Femur (tissue), 1 donor: ENCODE measurements at places on chromosomes 5 and 9.

DNA sequence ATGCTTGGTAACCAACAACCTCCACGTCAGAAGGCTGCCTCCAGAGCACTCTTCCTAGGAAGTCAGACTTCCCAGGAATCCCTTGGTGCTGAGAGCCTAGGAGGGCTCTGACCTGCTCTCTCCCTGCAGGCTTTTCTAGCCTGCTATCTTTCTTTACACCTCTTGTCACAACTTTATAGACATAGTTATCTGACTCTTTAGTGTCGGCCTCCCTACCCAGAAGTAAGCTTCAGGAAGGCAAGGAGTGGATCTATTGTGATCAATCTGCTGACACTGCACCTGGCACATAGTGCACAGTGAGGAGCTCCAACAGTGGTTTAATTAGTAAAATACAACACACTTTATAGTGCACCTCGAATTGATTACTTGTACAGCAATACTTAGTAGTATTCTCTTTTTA is 2.3 kb downstream of the AFAP1L1 start:
- no peak for DNase-seq

DNA sequence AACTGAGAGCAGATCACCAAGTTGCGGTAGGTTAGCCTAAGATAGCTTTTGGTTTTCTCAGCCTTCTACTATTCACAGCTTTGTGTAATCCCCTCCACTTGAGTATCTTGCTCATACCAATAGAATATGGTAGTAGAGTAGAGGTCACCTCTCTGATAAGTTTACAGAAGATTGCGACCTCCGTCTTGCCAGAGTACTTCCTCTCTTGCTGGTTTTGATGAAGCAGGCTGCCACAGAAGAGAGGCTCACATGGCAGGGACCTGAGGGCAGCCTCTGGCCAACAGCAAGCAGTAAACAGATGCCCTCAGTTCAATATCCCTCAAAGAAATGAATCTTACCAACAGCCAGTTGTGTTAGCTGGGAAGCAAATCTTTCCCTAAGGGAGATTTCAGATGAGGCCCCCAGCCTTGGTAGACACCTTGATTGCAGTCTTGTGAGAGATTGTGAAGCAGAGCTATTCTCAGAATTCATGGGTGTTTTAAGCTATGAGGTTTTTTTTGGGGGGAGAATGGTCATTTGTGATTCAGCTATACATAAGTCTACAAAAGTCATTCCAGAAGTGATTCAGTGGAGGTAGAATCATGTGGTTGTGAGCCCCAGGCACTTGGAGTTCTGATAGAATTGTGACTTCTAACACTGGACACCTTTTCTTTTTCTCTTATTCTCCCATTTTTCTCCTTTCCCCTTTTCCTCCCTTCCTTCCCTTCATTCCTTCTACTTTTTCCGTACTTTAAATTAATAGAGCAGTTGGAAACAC is 22.7 kb upstream of the CDKN2B start:
- no peak for DNase-seq

DNA sequence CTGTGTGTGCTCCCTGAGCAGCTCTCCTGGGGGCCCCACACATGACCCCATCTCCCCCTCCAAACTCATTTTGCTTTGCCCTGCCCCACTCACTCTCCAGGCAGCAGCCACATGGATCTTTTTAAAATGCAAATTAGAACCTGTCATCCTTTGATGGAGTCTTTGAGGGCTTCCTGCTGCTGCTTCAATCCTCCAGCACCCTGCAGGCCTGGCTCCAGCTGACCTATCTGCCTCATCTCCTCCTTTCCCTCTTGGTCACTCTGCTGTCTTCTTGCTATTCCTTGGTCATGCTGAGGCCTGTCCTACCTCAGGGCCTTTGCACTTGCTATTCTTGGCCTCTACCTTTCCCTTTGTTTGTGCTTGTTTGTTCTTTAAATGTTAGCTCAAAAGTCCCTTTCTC is 17.9 kb downstream of the NDST1 start:
- no peak for DNase-seq

DNA sequence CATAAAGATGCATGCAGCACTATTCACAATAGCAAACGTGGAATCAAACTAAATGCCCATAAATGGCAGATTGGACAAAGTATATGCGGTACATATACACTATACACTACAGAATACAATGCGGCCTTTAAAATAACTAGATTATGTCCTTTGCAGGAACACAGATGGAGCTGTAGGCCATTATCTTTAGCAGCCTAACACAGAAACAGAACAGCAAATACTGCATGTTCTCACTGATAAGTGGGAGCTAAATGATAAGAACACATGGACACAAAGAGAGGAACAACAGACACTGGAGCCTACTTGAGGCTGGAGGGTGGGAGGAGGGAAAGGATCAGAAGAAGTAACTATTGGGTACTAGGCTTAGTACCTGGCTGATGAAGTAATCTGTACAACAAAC is 758.2 kb downstream of the TLE1 start:
- no peak for DNase-seq

GRCh38 chr5:472076-472655 is 29.2 kb downstream of the EXOC3 start:
- no peak for DNase-seq

- no peak for DNase-seq
Measured at GRCh38 chr5:14557203-14557770, 24.3 kb upstream of the OTULINL start.

- DNase-seq, result no peak
Measured at GRCh38 chr5:146815411-146815810, 63.1 kb downstream of the PPP2R2B start.

- DNase-seq, result peak; percentile 59
Measured at GRCh38 chr9:23824830-23825591, 1.0 kb downstream of the ELAVL2 start.

GRCh38 chr5:56337715-56338319 is 104.7 kb upstream of the ANKRD55 start:
- no peak for DNase-seq

- no peak for DNase-seq
Measured at GRCh38 chr5:31221001-31221400, 27.5 kb downstream of the CDH6 start.

DNA sequence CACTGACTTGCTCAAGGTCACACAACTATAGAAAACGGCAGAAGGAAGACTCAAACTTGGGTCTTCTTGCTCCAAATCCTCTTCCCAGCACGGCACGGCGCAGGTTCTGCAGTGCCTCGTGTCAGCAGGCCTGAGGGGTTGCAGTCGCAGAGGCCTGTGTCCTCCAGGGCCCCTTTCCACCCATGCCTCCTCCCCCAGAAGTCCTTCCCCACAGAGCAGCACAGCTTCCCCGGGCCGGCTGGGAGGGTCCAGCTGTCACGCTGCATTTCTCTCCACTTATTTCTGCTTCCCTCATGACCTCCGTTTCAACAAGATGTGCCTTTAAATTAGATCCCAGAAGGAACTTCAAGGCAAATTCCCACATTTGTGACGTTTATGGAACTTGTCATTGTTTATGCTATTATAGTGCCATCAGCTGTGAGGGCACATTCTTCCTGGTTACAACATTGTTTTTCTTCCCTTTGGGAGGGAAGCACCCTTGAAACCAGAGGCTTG is 148.4 kb downstream of the C5orf15 start:
- no peak for DNase-seq

- no peak for DNase-seq
Measured at GRCh38 chr5:53488195-53488722, 7.8 kb downstream of the FST start.

DNA sequence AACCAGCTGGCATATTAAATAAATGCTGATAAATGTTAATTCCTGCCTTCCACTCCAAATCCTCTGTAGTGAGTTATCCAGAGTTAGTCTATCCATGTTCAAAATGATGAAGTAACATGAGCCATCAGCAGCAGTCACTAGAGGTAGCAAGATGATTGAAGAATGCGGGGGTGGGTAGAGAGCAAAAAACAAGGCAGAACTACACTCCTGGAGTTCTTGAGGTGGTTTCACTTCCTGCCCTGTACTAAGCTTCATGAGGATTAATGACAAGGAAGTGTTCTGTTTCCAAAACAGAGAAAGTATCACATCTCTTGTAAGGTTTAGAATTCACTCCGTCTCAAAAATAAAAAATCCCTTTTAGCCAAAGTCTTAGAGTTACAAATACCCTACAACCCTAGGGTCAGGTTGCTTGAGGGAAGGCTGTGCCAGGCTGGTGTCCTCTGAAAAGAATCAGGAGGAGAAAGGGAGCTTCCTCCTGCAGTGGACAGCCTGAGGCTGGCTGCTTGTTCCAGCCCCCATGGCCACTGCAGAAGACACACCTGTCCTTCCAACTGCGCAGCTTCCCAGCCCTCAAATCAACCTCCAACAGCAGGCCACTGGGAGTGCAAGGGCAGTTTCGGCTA is 180.2 kb downstream of the DENND1A start:
- DNase-seq, result no peak

DNA sequence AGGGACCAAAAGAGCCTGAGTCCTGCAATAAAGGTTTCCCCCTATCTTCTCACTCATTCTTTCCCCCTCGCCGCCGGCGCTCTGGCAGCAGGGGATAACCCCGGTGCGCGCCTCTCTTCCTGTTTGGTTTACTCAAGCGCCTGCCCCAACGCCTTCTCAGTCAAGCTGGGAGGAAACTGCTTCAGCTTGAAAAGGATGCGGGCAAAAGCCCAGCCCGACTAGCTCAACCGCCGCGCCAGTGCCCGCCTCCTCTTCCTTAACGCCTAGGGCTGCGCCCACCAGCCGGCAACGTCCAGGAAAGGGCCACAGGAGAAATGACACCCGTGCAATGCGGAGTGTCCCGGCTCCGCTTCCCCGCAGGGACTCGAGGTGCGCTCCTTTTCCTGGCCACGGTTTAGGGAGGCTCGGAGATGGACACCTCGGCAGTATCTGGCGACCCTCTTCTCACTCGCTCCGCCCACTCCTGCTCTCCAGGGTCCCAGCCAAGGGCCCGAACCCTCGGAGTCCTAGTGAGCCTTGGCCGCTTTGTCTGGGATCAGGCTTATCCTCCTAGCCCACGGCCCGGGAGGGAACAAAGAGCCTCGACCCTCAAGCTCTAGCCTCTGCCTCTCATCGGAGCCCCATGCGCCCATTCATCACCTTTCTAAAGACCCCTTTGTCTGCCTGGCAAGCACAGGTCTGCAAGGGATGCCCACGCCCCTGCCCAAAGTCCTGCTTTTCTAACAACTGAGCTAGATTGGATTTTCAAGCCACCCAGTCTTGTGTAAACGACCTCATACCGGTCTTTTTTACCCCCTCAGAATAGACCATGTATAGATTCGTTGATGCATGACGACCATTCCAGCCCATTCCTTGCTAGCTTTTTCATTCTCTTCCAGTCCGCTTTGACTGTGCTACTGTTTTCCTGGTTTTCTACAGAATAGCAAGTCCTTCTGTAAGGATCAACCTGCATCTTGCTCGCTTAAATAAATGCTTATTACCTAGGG is 2.0 kb downstream of the ST8SIA4 start:
- peak; percentile 82 for DNase-seq

GRCh38 chr5:96054311-96055030 is 92.8 kb upstream of the ELL2 start:
- no peak for DNase-seq

GRCh38 chr5:76290321-76290757 is 112.7 kb upstream of the IQGAP2 start:
- DNase-seq, result no peak

DNA sequence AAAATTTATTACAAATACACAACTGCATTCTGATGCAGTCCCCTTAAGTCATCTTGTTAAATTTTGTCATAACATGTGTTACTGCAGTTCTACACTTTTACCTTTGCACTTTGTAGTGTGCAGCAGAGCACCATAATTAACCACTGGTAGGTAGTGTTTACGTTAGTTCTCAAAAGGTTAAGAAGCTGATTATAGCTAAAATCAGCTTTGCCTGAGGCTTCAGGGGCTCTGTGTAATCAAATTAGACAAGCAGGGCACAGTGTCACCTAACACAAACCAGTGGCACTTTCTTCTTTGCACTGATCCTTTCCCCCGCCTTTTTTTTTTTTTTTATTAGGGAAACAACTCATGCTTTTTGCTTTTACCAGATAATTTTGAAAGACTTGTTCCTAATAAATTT is 26.1 kb downstream of the POU5F2 start:
- no peak for DNase-seq

DNA sequence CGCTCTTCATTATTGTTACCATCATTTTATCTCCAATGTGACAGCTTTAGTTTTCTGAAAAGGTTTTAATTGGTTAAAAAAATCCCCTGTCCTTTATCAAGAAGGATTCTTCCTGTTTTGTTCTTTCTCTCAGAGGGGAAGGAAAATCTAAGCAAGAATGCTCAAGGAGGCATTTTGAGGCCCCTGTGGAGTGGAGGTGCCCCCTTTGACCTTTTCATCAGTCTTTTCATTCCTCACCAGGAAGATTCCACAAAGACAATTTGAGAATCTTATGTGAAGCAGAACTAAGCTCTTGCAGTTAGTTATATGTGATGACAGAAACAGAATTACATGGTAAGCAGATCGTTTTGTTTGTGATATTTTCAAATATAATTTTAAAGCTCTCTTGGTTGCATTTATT is 489.6 kb downstream of the MAN2A1 start:
- no peak for DNase-seq

- DNase-seq, result peak; percentile 86
Measured at GRCh38 chr9:107172160-107172978, 110.7 kb upstream of the RAD23B start.

GRCh38 chr5:9516591-9516990 is 29.3 kb downstream of the SEMA5A start:
- no peak for DNase-seq

GRCh38 chr5:55438998-55439397 is 95.8 kb downstream of the PLPP1 start:
- DNase-seq, result peak; percentile 64

DNA sequence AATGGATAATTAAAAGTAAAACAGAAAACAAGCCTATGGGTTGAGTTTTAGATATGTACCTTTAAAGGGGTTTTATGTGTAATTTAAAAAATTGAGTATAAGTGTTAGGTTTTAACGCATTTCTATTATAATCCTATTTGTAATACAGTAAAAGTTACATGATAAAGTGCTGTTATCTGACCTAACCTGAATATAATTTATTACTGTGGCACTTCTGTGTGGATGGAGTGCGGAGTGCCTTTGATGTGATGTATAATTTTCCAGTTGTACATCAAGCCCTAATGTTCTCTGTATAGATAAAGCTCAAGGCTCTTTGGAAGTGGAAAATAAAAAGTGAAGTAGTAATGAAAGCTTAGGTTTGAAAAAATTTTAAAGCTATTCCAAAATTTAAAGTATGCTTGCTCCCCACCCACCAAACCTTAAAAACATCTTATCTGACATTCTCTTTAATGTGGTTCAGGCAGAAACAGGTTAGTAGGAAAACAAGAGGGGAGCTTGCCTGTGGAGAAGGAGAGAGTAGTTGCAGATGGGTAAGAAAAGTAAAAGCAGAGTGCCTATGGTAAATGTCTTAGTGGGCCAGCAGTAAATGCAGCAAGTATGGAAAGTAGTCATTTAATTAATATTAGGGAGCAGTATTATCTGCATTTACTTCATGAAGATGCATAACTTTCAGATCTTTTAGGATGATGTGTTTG is 4.0 kb downstream of the MATR3 start:
- no peak for DNase-seq

DNA sequence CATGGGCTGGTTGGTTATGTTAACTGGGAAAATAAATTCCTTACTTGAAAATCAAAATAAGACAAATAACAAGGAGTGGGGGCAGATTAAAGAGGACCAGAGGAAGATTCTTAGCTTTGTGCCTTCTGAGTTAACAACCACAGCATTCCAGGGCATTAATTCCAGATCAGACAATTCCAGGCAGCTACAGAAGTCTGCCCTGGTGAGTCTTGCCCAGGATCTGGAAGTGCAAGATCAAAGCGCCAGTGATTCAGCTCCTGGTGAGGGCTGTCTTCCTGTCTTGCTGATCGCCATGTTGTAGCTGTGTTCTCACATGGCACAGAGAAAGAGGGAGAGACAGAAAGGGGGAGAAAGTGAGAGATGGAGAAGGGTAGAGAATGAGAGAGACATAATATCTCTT is 65.6 kb downstream of the ANXA2R start:
- DNase-seq, result no peak

GRCh38 chr5:107670087-107670931 is 428 bp downstream of the EFNA5 start:
- peak; percentile 51 for DNase-seq
